ENCODE measurements at places on chromosomes 1 and 21. TPM values are rescaled to one million over a fixed set of nuclear protein-coding genes. Genes with fewer than 3 reads are reported as not detected.
A peak's percentile ranks its signal among the peaks of the same experiment; 100 is the strongest.

DNA sequence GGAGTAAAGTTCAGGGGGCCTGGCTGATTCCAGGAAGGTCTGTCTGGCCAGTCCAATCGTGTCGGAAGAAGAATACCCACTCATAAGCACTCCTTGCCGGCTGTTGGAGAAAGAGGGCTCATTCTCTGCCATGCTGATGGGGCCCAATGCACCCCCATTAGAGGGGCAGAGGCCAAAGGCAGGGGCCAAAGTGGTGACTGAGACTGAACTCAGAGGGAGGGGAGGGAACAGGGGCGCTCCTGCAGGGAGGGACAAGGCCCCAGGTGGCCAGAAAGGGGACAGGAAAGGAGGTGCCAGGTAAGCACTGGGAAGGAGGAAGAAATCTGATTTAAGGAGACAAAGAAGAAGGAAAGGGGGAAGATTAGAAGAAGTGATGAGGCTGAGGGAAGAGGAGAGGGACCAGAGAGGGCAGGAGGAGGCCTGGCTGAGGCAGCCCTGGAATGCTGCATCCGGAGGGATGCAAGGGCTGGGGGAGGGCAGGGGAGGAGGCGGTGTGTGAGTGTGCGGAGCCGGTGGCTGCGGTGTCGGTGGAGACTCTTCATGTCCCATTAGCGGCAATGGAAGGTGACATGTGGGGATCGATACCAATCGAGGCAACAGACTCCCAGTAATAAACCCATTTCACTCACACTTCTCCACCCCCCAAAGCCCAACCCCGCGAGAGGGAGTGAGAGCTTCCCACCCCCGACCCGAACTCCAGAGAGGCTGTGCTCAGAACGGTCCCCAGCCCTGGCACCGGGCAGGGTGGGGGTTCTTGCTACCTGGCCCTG is 12.0 kb upstream of the ETV3L start:
- no peak for DNase-seq

GRCh38 chr1:44631333-44631646 is 43.0 kb downstream of the TMEM53 start:
- DNase-seq, result no peak

- DNase-seq, result no peak
Observed at GRCh38 chr1:117171900-117172511, 38.7 kb downstream of the VTCN1 start.

Gene TRPM2
- total RNA-seq, result 1.6 TPM

DNA sequence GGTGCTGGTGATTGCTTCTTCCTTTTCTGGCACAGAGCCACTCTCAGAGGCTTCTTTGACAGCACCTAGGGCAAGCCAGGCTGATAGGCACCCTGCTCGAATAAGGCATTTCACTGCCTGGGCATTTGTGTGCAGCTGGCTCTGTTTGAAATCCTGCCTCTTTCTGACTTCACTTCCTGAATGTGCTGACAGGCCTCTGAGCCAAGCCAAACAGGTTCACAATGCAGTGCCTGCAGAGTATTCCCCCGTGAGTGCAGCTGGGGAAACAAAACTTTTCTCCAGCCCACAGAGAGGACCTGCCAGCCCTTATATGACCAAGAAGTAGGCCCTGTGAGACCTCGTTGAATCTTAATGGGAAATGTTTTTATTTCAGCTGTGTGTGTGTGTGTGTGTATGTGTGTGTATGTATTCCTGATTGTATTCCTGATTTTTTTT is 10.4 kb downstream of the JUN start:
- DNase-seq, result peak; percentile 19

Gene LCA5L
- under 0.01 TPM for total RNA-seq

All from frontal cortex (tissue), 4 donors.